ENCODE measurements at places on chromosomes 7 and 10.
A peak's percentile ranks its signal among the peaks of the same experiment; 100 is the strongest.

DNA sequence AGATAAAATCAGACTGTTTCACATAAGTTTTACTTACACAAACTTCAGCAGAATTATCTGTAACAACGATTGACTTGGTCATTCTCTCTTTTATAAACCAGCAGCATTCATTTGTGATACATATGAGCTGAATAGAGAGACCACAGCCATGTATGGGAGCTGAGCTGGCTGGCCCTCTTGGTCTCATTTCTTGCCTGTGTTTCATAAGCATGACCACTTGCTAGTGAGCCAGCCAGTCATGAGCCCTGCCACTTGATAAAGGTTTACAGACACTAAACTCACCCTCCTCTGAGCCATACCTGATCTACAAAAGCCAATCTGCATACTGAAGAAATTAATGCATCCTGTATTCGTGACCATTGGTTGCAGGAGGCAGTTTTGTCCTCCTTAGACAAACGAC, 82.1 kb downstream of the PKD1L1 start:
- no peak for DNase-seq

- DNase-seq, result no peak
Measured at GRCh38 chr7:93973134-93973533, 31.0 kb downstream of the BET1 start.

DNA sequence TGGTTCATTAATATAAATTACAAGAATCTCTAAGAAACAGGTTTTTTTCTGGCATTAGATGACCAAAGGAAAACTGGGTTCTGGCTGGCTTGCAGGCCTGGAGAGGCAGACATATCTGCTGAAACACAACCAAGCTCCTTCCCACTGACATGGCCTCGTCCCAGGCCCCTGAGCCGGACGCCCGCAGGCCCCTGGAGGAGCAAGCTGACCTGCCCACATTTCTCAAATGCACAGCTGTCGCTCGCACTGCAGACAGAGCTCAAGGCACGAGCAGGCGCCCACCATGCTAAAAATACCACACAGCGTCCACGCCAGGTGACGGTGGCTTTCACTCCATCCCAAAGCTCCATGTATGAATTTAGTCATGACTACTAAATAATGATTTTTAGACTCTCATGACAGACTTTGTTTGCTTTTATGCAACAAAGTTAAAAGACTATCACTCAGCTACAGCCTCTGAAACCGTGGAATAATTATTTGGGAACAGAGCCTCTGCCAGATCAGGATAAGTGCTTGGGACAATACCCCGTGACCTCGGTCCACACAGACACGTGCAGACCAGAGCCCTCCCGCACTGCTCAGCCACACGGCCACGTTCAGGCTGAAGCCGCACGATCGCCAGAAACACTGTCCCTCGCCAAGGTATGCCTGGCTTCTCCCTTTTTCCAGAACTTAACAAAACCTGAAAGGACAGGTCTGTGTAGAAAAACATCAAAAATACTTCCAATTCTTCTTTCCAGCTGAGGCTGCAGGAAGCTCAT, 71.1 kb downstream of the DIP2C start:
- no peak for DNase-seq

DNA sequence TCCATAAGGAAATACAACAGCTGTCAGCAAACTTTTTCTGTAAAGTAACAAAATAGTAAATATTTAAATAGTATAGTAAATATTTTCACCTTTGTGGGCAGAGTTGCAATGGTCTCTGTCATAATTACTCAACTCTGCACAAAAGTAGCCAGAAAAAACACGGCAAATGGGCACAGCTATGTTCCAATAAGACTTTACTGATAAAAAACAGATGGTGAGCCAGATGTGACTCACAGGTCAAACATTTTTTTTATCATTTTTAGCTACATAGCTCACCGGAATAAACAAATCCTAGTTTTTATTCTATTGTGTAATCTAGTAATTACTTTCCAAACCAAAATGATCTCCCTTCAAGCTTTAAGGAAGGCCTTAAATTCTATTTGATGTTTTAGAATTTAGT, 55.3 kb downstream of the NCAPG2 start:
- peak; percentile 76 for DNase-seq

DNA sequence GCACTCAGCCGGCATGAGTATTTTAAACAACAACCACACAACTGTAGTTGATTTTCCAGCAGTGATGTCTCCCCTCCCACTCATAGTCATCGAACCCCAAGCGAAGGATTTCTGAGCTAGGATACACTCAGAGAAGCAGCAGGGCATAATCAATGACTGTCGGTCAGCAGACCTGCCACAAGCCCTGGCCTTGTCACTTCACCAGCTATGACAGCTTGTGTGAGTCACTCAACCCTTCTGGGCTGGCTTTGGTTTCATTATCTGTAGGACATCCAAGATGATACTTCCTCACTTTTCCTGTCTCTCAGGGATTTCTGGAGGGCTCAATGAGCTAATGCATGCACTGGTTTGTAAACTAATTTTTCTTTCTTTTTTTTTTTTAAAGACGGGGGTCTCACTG, 22.0 kb upstream of the UBE3C start:
- no peak for DNase-seq

DNA sequence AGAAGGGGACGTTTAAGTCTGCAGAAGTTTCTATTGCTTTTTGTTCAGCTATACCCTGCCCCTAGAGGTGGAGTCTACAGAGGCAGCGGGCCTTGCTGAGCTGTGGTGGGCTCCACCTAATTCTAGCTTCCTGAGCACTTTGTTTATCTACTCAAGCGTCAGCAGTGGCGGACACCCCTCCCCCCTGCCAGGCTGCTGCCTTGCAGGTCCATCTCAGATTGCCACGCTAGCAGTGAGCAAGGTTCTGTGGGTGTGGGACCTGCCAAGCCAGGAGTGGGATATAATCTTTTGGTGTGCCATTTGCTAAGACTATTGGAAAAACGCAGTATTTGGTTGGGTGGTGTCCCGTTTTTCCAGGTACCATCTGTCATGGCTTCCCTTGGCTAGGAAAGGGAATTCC, 147.3 kb upstream of the PRPS1L1 start:
- DNase-seq, result no peak

- DNase-seq, result no peak
Measured at GRCh38 chr10:85454386-85454785, 912.2 kb downstream of the GRID1 start.

DNA sequence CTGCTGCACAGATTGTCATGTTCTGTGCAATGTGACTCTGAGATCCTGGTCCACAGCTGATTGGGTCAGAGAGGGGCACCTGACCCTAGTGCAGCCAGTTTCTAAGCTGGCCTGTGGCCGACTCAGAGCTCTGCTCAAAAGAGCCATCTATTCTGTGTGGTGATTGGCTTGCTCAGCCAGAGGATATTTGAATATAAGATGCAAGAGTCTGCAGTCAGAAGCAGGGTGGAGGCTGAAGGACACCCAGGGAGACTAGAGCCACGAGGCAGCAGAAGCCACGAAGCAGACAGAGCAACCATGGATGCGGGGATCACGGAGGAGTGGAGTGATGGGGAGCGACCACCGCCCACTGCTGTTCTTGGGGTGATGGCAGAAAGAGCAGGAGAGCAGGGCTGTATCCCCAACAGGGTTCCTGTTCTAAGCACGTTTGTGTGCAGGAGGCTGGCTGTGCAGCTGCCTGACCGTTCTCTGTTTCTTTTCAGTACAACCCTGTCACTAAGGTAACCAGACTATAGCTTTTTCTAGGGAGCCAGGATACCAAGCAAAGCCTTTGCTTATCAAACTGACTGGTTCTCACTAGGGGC, 19.5 kb upstream of the RHEB start:
- DNase-seq, result no peak

DNA sequence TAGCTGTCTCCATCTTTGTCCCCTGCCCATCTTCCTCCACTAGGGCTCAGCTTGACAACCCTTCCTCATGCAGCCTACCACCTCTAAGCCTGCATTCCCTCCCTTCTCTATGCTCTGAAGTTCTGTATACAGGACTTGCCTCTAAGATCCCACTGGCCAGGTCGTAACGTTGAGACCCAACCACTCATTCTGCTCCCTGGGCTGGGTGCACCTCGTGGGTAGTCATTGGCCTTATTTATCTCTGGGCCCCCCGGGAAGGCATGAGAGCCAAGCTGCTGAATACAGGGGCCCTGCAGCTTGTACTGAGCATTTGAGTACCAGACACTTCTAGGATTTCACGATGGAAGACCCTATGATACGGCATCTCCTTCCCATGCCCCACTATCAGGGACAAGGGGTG, 31.2 kb downstream of the MYL10 start:
- DNase-seq, result no peak

GRCh38 chr10:1651270-1651966, 85.9 kb downstream of the ADARB2 start:
- no peak for DNase-seq

DNA sequence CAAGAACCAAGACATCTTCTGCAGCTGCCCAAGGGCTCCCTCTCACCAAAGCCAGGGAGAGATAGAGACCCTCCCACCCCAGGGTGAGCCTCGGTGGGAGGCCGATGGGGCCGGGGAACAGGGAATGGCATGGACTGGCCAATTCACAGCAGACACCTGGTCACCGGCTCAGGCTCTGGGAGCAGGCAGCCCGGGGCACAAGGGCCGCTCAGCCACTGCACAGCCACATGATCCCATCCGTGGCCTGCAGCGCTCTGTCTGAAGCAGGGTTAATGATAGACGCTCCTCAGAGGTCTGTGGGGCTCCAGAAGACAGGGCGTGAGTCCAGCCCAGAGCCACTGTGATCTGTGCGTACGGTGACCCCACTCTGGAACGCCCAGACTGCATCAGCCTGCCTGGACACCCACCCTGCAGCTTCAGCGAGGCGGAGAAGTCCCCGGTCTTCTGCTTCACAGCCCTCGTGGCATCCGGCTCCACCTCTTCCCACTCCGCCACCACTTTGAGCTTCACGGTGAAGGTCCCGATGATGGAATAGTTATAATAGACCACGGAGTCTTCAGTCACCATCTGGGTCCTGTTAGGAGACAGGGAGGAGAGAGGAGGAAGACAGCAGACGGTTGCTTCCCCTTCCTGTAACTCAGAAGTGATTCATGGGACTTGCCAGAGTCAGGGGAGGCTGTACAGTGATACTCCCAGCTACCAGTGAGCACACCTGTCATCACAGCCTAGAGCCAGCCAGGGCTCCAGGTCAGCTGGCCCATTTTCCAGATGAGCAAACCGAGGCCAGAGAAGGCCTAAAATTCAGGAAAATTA, 14.0 kb downstream of the TMEM130 start:
- no peak for DNase-seq

GRCh38 chr10:90966146-90966545, 45.3 kb upstream of the ANKRD1 start:
- no peak for DNase-seq

GRCh38 chr7:38280707-38281106, 7.3 kb upstream of the TARP start:
- no peak for DNase-seq

GRCh38 chr7:33497051-33497450, 367.7 kb downstream of the BBS9 start:
- DNase-seq, result peak; percentile 86

GRCh38 chr10:132223156-132223590, 36.4 kb downstream of the DPYSL4 start:
- peak; percentile 85 for DNase-seq

- DNase-seq, result no peak
Measured at GRCh38 chr10:102112210-102112817, 7.9 kb downstream of the LDB1 start.

- no peak for DNase-seq
Measured at GRCh38 chr10:54745436-54745835, 55.6 kb downstream of the PCDH15 start.

GRCh38 chr7:78571292-78571691, 772.7 kb downstream of the PHTF2 start:
- DNase-seq, result no peak

DNA sequence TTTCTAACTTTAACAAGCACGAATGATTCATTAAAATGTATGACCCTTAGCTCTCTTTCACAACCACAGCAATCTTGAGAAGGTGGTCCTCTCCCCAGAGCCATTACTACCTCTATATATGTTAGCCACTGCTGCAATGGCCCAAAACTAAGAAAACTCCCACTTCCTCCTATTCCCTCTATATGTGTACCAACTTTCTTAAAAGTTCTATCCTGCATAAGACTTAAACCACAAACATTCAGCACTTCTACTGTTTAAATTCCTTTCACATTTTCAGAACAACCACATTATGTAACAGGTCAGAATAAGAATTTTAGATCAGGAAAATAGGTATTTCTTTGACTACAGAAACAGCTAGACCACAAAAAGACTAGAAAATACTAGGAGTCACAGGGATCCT, 36.2 kb downstream of the WASL start:
- DNase-seq, result no peak

- no peak for DNase-seq
Measured at GRCh38 chr7:16463520-16463919, 2.0 kb downstream of the SOSTDC1 start.

DNA sequence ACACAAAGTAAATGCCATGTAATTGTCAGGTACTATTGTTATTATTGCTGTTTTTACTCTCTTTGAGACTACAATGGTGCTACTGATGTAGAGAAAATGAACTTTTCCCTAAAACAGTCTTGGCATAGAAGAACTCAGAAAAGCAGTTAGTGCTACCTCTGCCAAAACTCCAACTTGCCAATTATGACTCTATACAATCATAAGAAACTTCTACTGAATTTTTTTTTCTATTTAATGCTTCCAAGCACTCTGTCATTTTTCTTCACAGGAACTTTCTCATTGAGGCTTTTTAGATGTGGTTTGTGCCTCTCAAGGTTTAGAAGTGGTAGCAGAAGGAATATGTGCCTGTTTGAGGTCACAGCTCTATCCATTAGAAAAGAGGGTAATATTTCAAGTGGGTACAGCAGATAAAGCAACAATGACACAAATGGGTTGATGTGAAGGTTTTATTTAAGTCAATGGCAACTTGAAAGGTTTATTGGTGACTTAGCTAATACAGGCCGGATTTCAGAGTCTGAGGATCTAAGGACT, 64.0 kb upstream of the FERD3L start:
- no peak for DNase-seq

DNA sequence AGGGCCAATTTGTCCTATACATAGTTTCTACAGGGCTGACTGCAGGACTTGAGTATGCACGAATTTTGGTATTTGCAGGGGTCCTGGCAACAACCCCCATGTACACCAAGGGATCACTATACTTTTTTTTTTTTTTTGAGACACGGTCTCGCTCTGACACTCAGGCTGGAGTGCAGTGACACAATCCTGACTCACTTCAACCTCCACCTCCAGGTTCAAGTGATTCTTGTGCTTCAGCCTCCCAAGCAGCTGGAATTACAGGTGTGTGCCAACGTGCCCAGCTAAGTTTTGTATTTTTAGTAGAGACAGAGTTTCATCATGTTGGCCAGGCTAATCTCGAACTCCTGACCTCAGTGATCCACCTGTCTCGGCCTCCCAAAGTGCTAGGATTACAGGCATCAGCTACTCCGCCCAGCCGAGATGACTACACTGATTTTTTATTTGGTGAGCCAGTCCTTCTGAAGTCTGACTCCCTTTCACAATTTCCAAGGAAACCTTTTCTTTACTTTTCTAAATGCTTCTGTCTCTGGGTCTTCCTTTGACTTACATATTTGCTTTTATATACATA, 19.8 kb downstream of the CFAP70 start:
- no peak for DNase-seq
